ENCODE measurements at places on chromosomes 1 and 21. TPM values are rescaled to one million over a fixed set of nuclear protein-coding genes. Genes with fewer than 3 reads are reported as not detected.

The CFAP45 gene
- 0.30 TPM for total RNA-seq

DNA sequence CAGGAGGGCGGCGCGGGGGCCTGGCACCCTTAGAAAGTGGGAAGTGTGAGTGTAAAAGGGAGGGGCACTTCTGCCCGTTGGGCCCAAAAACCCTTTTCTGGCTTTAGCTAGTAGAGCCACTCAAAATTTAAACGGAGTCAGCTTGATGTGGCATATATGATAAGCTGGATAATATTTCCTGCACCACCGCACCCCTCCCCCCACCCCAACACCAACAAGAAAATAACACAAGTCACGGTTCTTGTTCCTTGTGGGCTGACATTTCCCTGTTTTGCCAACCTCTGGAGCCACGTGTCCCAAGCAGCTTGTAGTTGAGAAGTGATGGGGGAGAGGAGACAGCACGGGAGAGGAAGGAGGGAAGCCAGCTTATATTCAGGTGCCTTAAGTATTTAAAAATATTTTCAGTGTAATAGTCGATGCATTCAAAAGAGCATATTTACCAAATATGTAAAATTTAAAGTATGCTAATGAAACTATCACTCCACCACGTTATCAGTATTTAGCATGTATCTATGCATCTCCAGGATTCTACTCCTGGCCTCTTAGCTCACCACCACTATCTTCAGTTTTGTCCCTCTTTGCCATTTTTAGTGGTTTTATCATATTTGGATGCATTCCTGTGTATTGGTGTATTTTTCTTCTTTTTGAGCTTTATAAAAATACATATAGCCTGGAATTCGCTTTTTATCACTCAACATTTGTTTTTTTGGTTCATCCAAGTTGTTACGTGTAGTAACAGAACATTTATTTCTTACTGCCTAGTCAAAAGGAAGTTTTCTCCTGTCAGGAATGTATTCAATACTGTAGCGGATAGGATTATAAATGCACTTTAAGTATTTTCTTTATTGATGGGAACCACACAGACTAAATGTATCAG is 773 bp upstream of the DDX59 start:
- no peaks in the 10 kb centered on the region for H3K27me3 ChIP-seq
- H3K4me3 ChIP-seq: peak overlapping the region; percentile 81
- peak; percentile 61 for DNase-seq
- H3K4me1 ChIP-seq: peaks cover 4% of the 10 kb centered on the region

DNA sequence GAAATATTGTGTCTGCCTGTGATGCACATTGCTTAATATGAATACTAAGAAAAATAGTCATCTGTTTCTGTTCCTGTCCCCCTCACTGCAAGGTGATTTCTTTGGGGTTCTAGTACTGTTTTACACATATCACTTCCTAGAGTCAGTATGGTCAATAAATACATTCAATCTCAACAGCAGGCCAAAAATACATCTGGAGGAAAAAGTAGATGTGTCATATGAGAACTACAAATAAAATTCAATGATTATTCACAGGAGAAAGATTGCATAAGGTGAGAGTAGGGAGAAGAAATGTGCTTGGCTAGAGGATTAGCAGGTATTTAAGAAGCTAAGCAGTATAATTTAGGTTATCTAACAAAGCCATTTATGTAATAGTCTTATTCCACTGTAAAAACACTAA is 45.3 kb upstream of the SAMSN1 start:
- no peak overlapping the region for H3K4me3 ChIP-seq
- DNase-seq: no peak
- no peaks in the 10 kb centered on the region for H3K36me3 ChIP-seq
- H3K27ac ChIP-seq: peak overlapping the region; percentile 22
- H3K4me1 ChIP-seq: no peaks in the 10 kb centered on the region

The ST6GALNAC3 gene
- 5.7 TPM for total RNA-seq

GRCh38 chr21:33355355-33355754 is 30.6 kb downstream of the IFNAR1 start:
- no peak overlapping the region for H3K4me3 ChIP-seq
- no peak overlapping the region for H3K27ac ChIP-seq
- no peaks in the 10 kb centered on the region for H3K4me1 ChIP-seq
- no peaks in the 10 kb centered on the region for H3K36me3 ChIP-seq
- DNase-seq: no peak
- H3K27me3 ChIP-seq: no peaks in the 10 kb centered on the region

The GJA8 gene
- not detected for total RNA-seq

DNA sequence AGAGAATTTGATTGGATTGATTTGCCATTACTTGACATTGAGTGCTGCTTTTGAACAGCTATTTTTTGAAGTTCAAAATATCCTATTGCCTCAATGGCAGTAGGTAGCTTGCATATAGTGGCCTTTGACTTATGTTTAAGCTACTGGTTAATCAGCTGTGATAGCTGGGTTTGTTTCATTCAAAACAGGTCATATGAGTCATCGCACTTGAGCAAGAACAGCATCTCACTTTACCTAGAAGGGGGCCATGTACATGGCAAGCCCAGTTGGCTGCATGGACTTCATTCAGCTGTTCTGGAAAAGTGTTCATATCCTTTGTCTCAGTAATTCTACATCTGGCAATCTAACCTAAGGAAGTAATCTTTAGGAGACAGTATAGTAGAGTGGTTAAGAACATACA is 29.0 kb upstream of the ARID1A start:
- H3K4me3 ChIP-seq: no peak overlapping the region
- H3K4me1 ChIP-seq: no peaks in the 10 kb centered on the region
- H3K36me3 ChIP-seq: no peaks in the 10 kb centered on the region

DNA sequence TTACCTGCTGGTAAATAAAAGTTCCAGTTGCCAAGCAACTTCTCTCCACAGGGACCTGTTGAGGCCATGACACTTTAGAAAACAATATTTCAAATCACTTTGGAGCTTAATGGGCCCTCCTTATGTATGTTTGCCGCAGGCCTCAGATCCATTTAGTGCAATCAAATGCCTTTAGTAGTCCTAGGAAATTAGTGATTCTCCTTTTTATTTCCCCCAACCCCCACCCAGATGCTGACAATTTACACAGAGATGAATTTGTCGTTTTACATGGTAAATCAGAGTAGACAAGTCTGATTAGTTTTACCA is 83.6 kb downstream of the CLIC4 start:
- H3K27ac ChIP-seq: no peak overlapping the region
- no peaks in the 10 kb centered on the region for H3K27me3 ChIP-seq
- no peaks in the 10 kb centered on the region for H3K36me3 ChIP-seq
- no peak overlapping the region for H3K4me3 ChIP-seq
- DNase-seq: no peak
- no peaks in the 10 kb centered on the region for H3K4me1 ChIP-seq

DNA sequence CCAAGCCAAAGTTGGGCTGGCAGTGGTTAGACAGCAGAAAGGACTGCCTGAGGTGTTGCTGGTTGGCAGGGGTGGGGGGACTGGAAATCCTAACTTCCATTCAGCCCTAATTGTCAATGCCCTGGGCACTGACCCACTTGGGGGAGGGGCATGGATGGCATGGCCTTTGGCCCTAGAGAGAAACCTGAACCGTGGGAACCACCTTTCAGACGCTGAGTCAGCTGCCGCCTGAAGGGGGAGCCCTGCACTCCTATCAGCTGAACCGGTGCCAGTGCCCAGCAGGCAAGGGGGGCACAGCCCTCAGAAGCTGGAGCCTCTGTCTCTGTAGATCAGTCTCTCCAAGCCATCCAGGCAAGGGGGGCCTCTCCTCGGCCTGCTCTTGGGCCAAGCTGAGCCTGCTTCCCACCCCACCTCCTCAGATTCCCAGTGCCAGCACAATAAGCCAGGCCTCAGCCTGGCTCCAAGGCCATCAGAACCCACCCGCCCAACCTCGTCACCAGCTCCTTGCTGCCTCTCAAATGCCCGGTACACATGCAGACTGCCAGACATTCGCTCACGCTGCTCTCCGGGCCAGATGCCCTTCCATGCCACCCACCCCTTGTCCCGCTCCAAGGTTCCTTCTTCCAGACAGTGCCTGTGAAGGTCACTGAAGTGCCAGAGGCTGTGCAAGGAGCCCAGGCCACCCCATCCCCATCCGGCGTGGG is 11.6 kb downstream of the TINAGL1 start:
- H3K27me3 ChIP-seq: no peaks in the 10 kb centered on the region
- H3K27ac ChIP-seq: peak overlapping the region; percentile 87
- H3K4me1 ChIP-seq: peaks cover 18% of the 10 kb centered on the region
- DNase-seq: peak; percentile 87
- H3K4me3 ChIP-seq: no peak overlapping the region

GRCh38 chr1:186225096-186225495 is 150.0 kb downstream of the TPR start:
- no peaks in the 10 kb centered on the region for H3K4me1 ChIP-seq
- no peaks in the 10 kb centered on the region for H3K36me3 ChIP-seq
- no peak for DNase-seq
- H3K27ac ChIP-seq: no peak overlapping the region
- no peaks in the 10 kb centered on the region for H3K27me3 ChIP-seq

Measured in colonic mucosa (tissue), 4 donors.